ENCODE measurements at places on chromosomes 2 and 18.
A peak's percentile ranks its signal among the peaks of the same experiment; 100 is the strongest.

- peak; percentile 55 for DNase-seq
These were observed 31.4 kb upstream of the CHN1 start for GRCh38 chr2:175036582-175037018.

- peak; percentile 38 for DNase-seq
These were observed 18.5 kb upstream of the SERPINB12 start for GRCh38 chr18:63523660-63524059.

DNA sequence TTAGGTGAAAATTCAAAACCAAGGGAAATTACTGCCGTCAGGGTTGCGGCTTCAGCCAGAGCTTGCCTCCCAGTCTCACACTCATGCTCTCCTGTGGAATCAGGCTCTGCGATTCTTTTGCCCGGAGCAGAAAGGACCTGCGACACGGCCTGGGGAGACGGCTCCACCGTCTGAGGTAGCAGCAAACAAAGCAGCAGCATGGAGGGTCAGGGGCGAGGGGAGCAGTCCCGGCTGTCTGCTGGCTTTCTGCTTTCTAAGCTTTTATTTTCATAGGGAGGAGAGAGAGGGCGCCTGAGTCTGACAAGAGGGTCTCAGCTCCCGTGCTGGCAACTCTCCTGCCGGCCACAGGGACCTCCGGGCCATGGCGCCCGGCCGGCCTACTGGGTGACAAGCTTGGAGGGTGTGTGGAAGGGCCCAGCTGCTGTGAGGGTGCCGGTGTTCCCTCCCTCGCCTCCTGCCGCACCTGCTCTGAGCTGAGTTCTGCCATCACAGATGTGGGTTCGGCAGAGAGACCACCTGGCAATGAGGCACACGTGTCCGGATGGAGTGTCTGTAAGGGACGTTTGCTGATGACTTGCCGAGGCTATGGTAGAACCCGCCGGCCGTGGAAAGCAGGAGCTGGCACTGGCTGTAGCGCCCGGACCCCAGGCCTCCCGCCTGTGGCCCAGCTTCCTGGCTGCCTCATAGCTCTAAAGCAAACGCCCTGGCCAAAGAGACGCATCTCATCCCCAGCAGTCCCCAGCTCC, 66.2 kb upstream of the CTDP1 start:
- no peak for DNase-seq

GRCh38 chr18:74498712-74499627, 2.8 kb downstream of the CNDP2 start:
- no peak for DNase-seq

GRCh38 chr18:47316924-47317323, 65.5 kb upstream of the SKOR2 start:
- no peak for DNase-seq

DNA sequence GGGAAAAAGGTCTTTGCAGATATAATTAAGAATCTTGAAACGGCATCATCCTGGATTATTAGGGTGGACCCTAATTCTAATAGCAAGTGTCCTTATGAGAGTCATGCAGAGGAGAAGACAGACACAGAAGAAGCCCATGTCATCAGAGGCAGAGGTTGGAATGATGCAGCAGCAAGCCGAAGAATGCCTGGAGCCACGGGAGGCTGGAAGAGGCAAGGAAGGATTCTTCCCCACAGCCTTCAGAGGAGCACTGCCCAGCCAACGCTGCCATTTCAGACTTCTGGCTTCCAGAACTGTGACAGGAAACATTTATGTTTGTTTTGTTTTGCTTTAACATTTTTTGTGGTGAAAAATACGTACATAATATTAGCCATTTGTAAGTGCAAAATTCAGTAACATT, 72.3 kb downstream of the MCFD2 start:
- no peak for DNase-seq

DNA sequence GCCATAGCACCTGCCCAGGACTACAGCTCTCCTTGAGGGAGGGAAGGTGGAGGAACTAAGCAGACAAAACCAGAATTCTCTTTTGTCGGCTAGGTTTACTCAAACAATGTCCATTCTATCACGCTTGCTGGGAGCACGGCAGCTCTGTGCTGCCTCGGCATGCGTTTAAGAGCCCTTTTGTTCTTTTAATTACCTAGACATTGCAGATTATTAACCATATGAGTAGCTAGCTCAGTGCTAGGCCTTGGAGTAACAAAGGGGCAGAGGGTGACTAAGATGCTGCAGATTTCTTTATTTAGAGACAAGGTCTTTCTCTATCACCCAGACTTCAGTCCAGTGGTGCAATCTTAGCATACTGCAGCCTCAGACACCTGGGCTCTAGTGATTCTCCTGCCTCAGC, 11.1 kb downstream of the MSGN1 start:
- DNase-seq = no peak

DNA sequence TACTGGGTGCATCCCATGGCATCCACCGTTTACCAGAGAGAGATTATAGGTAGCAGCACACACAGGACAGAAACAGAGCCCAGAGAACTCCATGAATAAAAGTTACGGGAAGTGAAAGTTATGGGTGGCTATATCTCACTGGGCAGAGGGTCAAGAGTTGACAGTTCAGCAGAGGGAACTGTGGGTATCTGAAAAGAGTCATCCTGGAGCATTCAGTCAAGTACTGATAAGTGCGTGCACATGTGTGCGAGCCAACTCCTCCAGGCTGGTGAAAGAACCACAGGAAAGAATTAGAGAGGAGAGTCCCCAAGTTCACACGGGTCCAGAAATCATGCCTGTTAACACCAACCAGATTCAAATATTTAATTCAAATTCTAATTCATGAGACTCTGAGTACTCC, 1588.2 kb downstream of the LRP1B start:
- DNase-seq = no peak

GRCh38 chr2:231557571-231558217, 27.4 kb upstream of the NMUR1 start:
- peak; percentile 83 for DNase-seq

GRCh38 chr2:219369447-219369861, 18.3 kb downstream of the DNPEP start:
- DNase-seq = no peak

GRCh38 chr2:50594233-50594632, 437.7 kb downstream of the NRXN1 start:
- DNase-seq = peak; percentile 6

GRCh38 chr2:179726461-179727180, 134.8 kb downstream of the ZNF385B start:
- no peak for DNase-seq

DNA sequence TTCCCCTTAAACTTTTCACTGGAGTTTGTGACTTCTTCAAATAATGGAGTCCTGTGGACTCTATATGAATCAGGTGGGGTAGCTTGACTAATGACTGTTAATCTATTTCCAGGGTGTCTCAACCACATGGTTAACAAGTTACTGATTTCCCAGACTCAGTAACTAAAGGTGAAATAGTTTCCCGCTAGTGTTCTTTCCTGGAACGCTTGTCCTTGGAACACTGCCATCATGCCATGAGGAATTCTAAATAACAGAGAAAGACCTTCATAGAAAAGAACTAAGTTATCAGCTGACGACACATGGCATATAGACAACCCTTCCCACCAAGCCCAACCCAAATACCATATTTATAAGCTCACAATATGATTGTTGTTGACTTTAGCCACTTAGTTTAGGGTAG, 1027.9 kb upstream of the FAM98A start:
- no peak for DNase-seq

GRCh38 chr2:145386973-145387372, 867.1 kb upstream of the ZEB2 start:
- DNase-seq = no peak

- DNase-seq = peak; percentile 53
These were observed 1.5 kb downstream of the GALNT1 start for GRCh38 chr18:35582899-35583558.

- DNase-seq = no peak
These were observed 265.1 kb downstream of the HAUS1 start for GRCh38 chr18:46369323-46369722.

DNA sequence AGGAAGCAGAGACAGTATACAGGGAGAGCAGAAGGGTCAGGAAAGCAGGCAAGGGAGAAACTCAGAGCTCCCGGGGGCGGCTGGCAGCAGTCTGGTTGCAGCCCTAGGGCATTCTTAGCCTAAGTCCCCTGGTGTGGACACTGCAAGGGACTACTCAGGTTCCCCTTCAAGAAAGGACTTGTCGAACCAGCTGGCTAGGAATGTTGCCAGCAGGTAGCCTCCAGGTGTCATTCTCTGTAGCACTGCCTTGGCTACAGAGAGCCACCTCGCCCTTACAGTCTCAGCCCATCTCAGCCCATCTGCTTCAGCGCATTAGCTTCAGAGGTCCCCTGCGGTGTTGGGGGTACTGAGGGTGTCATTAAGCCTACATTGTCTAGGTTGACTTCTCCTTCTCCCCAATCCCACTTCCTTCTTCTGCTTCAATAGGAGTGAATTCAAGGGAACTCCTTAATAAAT, 11.3 kb upstream of the TMSB10 start:
- no peak for DNase-seq

DNA sequence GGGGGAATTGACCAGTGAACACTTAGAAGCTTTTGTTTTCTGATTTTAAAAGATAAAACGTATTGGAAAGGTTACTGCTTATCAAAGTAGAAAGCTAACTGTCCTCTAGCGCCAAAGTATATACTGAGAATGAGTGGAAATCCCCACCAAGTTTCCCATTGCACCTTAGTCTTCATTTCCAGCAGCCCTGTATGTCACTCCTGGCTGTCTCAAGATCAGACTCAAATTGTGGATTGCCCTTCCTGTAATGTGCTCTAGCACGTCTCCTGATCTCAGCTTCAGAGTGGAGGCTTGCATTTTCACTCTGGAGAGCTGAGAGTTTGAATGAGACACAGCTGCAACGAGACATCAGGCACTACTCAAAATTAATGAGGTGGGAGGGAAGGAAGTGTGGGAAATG, 26.6 kb downstream of the MFF start:
- peak; percentile 17 for DNase-seq

DNA sequence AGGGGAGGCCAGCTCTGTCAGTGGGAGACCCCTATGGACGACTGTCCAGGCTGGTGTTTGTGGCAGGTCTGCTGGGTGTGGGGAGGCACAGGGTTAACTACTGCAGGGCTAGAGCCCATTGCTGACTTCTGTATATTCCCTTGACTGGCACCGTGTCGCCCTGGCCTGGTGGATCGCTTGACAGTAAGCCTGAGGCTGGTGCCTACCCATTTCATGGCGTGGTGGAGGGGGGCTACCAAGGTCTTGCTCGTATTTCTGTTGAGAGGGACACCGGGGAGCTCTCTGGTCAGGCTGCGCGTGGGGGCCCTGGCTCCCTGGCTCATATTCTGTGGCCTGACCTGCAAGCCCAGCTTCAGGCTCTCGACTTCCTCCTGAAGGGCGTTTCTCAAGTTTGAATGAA, 119.7 kb downstream of the ACOXL start:
- no peak for DNase-seq

DNA sequence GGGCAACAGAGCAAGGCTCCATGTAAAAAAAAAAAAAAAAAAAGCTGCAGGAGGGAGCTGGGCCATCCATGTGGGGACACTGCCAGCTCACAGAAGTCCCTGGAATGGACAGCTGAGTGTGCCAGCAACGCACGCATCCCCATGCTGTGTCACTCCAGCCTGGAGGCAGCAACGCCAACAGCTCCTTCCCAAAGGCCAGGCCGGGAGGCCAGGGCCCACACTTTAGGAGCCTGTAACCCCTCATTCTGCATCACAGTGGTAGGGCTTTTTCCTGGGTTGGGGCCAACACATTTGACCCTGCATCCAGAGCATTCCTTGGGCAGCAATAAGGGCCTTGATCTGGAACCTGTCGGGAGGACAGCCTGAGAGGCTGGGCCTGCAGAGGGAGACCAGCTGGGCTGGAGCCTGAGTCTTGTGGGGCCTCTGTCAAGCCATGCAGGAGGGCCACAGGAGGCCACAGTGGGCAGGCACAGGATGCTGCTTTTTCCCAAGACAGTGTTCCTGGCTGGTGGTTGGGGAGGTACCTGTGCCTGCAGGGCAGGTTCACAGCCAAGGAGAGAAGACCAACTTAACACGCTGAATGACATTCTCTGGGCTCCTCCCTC, 16.8 kb upstream of the KCNK3 start:
- DNase-seq = no peak

DNA sequence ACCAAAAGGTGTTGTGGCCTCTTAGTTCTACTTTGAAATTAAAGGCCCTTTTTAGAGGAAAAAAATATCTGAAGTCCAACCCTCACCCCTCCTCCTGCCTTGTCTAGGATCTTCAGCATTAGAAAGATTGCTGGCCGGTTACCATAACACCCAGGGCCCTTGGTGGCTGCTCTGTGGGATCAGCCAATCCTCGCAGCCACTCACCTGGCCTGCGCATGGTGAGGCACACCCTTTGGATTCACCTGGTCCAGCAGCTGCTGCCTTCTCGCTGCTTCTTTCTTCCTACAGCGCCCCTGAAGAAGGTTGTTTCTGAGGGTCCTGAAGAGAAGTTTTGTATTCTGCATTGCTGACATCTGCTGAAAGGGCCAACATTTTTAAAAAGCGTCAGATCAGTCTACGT, 25.2 kb downstream of the DYTN start:
- no peak for DNase-seq

DNA sequence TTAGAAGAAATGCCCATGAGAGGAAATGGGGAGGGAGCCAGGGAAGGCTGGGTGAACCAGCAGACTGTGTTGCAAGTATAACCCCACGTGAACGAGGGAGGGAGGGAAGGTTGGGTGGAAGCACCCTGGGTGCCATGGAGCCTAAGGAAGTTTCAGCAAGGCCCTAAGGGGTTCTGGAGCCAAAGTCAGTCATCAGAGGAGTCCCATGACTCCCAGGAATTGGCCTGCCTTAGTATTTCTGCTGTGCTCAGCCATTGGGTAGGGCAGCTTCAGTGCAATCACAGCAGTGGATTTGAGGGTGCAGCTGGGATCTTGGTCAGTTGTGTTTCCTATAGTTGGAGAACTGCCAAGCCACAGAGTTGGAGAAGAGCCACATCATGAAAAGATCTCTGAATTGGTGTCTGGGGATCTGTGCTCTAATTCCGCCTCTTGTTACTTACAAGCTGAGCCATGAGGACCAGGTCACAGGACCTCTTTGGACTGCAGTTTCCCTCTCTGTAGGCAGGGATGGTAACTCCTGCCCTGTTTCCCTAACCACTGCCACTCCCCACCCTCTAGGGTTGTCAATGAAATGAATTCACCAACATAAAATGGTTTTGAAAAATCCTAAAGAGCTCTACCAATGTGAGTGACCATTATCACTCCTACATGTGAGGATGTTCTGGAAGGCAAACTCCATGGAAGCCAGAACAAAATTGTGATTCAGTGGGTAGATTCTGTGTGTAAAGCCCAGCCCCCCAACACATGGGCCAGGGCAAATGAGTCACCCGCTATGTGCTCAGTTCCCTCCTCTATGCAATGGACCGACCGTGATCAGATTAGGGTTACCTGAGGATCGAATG, 108.9 kb downstream of the CLIP4 start:
- DNase-seq = peak; percentile 66

Measured in A673 (cell line).